ENCODE measurements at places on chromosomes 5 and 9.

GRCh38 chr5:112532654-112533360 lies 113.7 kb upstream of the EPB41L4A start:
- DNase-seq = no peak

GRCh38 chr5:68730220-68730978 lies 363.4 kb upstream of the SLC30A5 start:
- peak; percentile 67 for DNase-seq

DNA sequence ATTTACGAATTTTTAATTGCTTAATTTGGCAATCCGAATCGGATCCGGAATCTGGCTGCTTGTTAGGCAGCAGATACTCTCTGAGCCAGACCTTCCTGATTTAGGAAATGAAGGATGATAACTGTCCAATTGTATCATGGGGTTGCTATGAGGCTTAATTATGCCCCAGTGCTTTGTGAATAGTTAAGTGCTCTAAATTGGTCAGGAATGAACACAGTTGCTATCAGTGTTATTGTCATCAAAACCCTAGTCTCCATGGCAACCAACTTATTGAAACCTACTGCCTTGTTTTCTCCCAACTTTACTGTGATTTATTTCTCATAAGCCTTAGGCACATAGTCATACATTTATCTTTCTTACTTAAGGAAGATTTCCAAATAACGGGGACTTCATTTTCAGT lies 47.9 kb downstream of the MAMDC2 start:
- DNase-seq = no peak

DNA sequence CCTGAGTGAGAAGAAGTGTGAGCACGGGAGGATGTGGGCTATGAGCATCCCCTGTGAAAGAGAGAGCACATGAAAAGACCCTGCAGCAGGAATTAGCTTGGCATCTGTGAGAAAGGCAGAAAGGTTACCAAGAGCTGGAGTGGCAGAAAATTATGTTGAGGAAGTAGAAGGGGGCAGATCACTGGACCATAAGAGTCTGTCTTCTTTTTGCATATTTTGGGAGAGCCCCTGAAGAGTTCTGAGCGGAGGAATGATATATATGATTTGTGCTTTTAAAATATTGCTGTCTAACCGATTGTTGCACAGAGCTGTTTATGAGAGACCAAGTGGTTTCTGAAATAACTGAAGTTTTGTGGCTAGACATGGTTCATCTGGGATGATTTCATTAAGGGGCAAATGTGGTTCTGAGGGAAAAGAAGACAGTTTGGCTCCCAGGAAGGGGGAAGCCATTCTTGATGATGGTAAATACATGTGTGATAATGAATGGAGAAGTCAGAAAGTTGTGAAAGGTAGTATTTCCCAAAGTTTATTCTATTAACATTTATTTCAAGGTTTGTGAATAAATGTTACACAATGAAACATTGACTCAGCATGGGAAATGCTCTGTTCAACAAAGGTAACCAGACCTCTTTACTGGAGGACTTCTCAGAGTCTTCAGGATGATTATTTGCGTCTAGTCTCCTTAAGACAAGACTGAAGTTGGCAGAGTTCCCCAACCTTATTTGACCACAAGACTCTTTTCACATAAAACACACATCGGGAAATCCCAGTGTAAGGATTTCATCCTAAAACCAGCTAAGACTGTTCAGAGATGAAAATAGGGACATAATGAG lies 31.5 kb upstream of the ADRB2 start:
- no peak for DNase-seq

DNA sequence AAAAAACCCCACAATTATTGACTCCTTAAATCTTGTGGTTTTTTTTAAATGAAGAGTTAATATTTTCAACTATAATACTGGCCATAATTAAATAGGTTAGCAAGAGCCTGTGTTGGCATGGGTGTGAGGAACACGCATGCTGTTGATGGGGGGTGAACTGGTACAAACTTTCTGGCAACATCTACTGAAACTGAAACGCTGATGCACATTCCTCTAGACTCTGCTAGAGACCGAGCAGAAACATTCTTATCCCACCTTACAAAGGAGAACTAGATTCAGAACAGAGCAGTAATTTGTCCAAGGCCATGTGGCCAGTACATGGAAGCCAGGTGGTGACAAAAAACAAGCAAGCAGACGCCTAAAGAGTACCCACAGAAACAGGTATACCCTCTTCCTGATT lies 2.4 kb downstream of the BICD2 start:
- DNase-seq = no peak

DNA sequence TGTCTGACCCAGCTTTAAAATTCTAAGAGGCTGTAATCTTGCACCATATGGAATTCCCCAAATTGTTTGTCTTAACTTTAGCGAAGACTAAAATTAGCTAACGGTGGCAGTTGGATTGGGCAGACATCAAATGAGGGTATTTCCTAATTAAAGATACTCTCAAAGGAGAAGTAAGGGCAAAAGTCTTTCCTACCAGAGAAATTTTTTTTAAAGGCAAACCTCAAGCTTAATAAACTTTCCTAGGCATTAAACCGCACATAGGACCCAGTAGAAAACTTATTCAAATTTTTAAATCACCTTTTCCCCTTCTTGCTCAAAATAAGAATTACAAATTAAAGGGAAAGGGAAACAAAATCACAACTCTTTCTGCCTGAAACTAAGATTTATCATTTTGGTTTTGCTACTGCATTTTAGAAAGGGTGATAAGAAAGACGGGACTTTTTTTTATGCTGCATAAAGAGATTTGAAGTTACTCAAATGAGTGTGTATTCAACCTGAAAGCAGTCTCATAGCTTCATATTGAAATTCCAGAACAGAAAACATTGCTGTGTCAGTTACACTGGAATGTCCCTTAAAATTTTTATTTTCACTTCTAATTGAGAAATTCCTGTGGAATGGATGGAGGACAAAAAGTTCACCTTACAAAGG lies 189.1 kb upstream of the PTGER4 start:
- DNase-seq = no peak

DNA sequence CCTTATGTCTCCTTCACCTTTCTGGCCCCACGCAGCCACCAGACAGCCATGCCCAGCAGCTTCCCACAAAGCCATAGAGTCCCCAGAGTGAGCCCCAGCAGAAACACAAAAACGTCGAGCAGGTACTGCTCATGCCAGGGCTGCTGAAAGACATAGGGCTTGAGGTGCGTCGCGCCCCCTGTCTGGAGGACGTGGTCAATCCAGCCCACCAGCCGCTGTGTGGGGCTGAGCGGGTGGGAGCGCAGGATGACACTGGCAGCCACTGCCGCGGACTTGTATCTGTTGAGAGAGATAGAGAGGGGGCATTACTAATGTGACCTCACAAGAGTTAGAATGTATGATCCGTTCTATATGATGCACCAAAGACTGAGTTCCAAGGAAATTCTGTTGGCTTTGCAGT lies 31.0 kb downstream of the UGT3A2 start:
- no peak for DNase-seq

- no peak for DNase-seq
Observed at GRCh38 chr5:32510860-32511259, 66.3 kb upstream of the ZFR start.

DNA sequence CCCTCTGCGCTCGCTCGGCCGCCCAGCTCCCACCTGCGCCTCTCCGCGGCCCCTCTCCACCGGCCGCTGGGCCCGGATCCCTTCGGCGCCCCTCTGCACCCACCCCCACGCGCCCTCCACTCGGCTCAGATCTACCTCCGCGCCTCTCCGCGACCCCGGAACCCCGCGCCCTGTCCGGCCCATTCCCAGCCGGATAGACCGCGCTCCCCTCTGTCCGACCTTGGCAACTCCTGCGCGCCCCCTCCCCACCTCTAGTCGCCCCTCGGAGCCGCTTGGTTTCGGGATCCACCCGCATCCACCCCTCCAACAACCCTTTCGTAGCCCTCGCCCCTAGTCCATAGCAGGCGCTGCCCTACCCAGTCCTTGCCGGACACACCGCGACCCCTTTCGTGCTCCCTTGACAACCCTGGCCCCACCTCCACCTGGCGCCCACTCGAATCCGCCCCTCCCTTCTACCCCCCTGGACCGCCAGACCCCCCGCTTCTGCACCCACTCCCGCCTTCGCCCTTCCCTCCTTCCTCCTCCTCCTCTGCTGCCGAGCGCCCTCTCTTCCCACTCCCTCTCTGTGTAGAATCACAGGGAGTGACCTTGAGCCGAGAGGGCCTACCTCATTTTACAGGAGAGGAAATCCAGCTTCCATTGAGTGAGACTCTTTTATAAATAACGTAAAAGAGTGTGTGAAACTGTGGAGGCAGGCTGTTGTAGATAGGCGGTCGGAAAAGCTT lies 525 bp upstream of the AK3 start:
- peak; percentile 10 for DNase-seq

DNA sequence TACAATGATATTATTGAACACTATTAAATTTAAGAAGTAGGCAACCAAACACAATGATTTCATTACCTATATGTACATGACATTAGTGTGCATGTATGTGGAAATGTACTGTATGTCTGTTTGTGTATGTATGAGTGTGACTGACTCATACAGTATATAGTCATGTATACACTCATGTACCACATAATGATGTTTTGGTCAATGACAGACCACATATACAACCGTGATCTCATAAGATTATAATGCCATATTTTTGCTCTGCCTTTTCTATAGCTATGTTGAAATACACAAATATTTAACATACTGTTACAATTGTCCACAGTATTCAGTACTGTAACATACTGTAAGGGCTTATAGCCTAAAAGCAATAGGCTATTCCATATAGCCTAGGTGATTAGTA lies 19.7 kb downstream of the SVEP1 start:
- no peak for DNase-seq

Measured in HEK293T (cell line).